B cell (primary cell): ENCODE measurements at places on chromosomes 1 and 21.

GRCh38 chr1:76176000-76176399 lies 101.5 kb downstream of the ST6GALNAC3 start:
- no peak for DNase-seq

GRCh38 chr1:167737169-167737568 lies 15.4 kb downstream of the MPZL1 start:
- no peak for DNase-seq

- peak; percentile 86 for DNase-seq
Measured at GRCh38 chr1:37922767-37923550, 23.9 kb downstream of the INPP5B start.

DNA sequence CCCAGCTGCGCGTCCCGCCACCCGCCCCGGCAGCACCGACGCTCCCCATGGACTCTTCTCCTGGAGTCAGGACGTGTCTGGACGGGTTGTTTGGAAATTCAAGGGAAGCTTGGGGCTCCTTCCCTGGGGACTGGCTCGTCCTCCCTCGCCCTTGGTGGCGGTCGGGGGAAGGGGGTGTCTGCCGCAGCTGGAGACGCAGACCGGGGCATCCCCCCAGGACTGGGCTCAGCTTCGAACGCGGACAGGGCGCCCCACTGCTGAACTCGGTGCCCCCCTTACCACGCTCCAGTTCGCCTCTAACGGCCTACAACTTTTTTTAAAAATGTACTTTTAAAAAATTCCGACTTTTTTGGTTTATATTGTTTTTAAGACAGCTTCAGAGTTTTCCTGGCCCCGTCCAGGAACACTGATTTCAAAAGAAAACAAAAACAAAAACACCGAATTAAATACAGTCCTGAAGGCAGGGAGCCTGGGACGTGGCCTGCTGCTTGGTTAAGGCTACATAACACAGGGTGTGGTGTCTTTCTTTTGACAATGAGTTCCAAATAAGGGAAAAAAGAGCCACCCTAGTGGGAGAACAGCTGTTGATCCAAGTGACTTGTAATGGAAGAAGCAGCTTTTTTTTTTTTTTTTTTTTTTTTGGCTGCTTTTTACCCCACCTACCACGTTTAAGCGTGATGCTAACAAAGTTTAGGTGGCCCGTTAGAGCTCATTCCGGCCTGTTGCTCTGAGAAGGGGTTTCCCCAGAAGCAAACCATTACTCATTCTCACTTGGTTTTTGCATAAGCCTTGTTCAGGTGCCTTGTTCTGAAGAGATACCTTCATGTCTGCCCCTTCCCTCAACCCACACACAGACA lies 862 bp upstream of the DIPK1A start:
- peak; percentile 92 for DNase-seq
